ENCODE measurements at places on chromosomes 2 and 18.

DNA sequence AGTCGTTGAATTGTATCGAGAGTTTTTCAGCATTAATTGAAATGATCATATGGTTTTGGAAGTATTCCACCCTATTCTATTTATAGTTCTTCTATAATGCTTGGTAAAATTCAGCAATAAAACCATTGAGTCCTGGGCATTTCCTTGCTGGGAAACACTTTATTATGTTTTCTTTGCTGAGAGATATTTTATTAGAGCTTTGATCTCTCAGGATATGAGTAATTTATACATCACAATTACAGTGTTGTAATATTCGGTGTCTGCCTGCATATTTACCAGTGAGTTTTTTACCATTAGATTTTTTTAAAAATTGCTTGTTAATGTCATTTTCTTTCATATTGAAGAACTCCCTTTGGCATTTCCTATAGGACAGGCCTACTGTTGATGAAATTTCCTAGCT lies 402.7 kb upstream of the FSIP2 start:
- DNase-seq = no peak

- no peak for DNase-seq
These were observed 1.3 kb upstream of the ACKR3 start for GRCh38 chr2:236568068-236568921.

DNA sequence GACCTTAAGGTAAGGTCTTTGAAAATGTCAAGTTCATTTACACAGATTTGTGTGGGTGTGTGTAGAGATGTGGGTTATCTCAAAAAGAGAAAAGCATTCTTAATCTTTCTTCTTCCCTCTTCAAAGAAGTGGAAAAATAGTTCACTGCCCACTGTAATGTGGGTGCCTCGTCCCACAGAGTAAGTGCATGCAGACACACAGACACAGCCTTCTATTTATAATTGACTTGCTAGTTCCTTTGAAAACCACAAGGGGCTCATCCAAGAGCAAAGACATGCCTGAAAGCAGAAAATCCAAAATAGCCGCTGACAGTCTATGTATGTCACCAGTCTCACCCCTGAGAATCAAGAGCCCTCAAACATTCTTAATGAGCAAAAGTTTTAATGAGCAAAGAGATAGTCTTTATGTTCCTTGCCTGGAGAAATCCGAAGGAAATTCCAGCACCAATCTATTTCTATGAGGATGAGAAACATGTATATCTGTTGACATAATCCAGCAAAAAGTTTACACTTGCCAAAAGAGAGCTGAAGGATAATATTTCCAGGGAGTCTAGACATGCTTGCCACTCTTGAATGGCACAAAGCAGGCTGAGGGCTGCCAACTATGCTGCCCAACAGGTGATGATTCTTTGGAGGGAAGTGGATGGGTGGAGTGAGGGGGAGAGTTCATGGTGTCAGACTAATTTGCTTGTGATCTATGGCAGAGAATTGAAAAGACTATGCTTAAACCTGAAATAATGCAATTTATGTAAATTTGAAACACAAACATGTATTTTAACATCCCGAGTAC lies 93.9 kb downstream of the ACVR1 start:
- no peak for DNase-seq

DNA sequence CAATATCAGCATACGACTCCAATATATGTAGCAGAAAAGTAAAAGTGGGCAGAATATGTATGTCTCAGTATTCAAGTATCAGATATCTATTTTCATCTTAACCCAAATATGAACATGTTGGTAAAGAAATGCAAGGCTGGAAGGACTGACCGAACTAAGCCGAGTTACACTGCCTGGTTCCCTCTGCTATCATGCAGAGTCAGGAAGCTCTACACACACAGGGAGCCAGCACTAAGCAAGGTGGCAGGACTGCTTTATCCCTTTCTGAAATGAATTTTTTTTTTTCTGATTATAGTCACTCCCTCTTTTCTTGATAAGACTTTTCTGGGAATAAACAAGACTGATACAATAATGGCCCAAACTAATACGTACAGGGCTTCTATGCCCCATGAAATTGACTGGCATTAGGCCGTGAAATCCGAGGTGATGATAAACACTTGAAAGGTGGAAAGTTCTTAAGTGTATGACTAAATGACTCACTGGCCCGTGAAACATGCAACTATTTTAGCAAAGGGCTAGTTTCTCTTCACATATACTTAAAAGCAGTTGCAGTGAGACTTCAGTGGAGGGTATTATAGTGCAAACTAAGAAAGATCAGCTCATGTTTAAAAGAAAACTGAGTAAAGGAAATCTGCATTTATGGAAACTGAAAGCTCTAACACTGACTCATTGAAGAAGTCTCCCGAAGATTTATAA lies 14.9 kb downstream of the DPP4 start:
- DNase-seq = no peak

DNA sequence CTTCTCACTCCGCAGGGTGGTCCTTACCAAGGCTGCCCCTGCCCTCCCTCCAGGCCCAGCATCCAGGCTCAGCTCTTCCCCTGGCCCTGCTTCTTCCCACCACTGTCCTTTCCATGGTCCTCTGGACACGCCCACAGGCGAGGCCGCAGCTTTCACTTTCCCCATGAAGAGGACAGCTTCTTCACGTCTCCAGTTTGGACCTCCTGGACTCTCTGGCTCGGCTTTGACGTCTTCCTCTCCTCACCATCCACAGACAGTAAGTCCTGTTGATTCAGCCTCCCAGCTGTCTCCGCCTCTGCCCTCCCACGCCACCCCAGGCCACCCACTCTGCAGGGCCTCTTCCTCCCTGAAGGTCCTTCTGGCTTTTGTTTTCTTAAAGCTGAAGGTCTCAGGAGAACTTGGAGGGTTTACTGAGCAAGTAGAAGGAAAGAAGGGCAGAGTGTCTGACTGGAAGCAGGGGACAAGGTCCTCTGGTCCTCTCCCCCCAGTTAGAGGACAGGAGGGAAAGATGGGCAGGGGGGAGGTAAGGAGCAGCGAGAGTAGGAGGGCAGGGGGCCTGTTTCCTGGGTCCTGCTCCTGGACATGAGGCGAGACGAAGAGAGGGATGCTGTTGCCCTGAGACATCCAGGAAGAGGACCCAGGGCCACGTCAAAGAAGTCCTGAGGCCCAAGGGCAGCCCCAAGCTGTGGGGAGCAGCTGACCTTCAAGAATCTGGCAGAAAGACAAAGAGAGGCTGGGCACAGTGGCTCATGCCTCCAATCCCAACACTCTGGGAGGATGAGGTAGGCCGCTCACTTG lies 24.7 kb upstream of the NMUR1 start:
- DNase-seq = no peak

DNA sequence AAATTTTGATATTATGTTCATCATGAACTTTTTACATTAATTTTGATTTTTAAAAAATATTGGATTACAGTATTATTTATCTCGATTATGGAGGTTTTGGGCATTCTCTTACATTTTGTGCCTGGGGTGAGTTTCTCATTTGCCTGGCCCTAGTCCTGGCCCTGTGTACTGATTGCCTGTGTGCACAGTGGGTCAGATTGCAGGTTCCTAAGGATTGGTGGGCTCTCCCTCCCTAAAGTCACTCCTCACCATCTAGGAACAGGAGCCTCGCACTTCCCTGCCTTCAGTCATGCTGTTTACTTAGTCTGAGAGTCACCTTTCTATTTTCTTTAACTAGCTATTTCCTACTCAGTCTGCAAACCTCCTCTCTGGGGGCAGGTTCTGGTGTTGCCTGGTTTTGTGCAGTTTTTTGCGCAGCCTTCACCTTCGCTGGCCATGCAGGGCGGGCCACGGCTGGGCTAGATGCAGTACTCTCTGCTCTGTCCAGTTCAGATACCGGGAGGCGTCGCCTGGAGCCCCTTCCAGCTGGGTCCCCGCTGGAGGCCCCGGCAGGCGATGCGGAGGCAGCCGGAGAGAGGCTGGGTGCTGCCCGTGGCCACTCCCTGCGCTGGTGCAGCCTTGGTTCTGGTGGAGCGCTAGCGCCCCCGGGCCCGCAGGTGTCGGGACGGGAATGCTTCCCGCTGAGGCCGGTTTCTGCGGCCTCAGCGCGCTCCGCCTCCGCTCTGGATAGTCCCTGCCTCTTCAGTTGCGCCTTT lies 23.3 kb upstream of the MC5R start:
- peak; percentile 85 for DNase-seq

All from HAP-1 (cell line).